Camera-type eye (tissue), 1 donor: ENCODE measurements at places on chromosomes 6 and 20. TPM values are rescaled to one million over a fixed set of nuclear protein-coding genes. Genes with fewer than 3 reads are reported as not detected.

The TCF21 gene
- total RNA-seq = not detected

The WFDC10B gene
- not detected for total RNA-seq

The DNAH8 gene
- total RNA-seq = 0.27 TPM

The BHLHE23 gene
- total RNA-seq = 4.7 TPM

The SUMO4 gene
- total RNA-seq = 16.1 TPM

The GPLD1 gene
- 10.9 TPM for total RNA-seq

The LST1 gene
- 11.2 TPM for total RNA-seq

The SPTLC3 gene
- 14.1 TPM for total RNA-seq

The SCUBE3 gene
- total RNA-seq = 10.0 TPM

The YIPF3 gene
- total RNA-seq = 118 TPM

The ADGRF5 gene
- total RNA-seq = 28.0 TPM

The MLN gene
- total RNA-seq = not detected

The PGC gene
- not detected for total RNA-seq

The DEFB132 gene
- total RNA-seq = not detected

The FHL5 gene
- total RNA-seq = 0.60 TPM

The CEP162 gene
- 41.9 TPM for total RNA-seq

The TMEM170B gene
- total RNA-seq = 31.4 TPM

The EGFL8 gene
- 21.4 TPM for total RNA-seq

The KCNB1 gene
- total RNA-seq = 21.7 TPM

The KCNK16 gene
- total RNA-seq = not detected

The ALDH8A1 gene
- 1.4 TPM for total RNA-seq

The IL20RA gene
- 2.3 TPM for total RNA-seq

The BPIFB2 gene
- total RNA-seq = not detected
